Sigmoid colon (tissue), 7 donors: ENCODE measurements at places on chromosomes 11 and 22.

DNA sequence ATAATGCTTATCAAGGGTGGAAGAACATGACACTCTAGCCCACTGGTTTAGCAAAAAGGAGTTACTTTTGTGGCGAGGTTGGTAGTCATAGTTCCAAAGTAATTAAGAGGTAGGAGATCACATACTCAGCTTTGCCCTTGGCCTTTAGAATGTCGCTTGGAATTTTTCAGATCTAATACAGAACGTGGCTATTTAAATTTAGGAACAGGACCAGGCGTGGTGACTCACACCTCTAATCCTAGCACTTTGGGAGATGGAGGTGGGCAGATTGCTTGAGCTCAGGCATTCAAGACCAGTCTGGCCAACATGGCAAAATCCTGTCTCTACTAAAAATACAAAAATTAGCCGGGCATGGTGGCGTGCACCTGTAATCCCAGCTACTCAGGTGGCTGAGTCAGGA, 26.1 kb upstream of the ZNRF3 start:
- DNase-seq, result no peak
- peaks cover 6% of the 10 kb centered on the region for H3K4me1 ChIP-seq
- H3K27me3 ChIP-seq, result no peaks in the 10 kb centered on the region
- H3K27ac ChIP-seq, result no peak overlapping the region
- H3K36me3 ChIP-seq, result no peaks in the 10 kb centered on the region
- no peak overlapping the region for H3K4me3 ChIP-seq

DNA sequence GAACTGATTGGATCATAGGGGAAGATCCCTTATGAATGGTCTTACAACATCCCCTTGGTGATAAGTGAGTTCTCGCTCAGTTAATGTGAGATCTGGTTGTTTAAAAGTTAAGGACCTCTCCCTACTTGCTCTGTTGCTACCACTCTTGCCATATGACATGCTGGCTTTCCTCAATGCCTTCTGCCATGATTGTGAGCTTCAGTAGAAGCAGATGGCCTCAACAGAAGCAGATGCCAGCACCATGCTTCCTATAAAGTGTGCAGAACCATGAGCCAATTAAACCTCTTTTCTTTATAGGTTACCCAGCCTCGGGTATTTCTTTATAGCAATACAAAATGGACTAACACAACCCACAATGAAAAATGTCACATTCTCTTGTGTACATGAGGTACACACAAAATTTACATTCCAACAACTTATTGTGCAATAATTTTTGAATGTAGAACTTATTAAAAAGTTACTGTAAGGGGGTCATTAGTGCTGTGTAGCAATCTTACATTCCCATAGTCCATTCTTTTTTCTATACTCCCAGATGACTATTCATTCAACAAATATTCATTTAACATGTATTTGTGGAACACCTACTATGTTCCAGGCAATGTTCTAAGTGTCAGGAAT, 10.3 kb downstream of the CYP2R1 start:
- no peaks in the 10 kb centered on the region for H3K4me1 ChIP-seq
- H3K36me3 ChIP-seq, result peaks cover 3% of the 10 kb centered on the region
- H3K27ac ChIP-seq, result no peak overlapping the region
- H3K4me3 ChIP-seq, result no peak overlapping the region

DNA sequence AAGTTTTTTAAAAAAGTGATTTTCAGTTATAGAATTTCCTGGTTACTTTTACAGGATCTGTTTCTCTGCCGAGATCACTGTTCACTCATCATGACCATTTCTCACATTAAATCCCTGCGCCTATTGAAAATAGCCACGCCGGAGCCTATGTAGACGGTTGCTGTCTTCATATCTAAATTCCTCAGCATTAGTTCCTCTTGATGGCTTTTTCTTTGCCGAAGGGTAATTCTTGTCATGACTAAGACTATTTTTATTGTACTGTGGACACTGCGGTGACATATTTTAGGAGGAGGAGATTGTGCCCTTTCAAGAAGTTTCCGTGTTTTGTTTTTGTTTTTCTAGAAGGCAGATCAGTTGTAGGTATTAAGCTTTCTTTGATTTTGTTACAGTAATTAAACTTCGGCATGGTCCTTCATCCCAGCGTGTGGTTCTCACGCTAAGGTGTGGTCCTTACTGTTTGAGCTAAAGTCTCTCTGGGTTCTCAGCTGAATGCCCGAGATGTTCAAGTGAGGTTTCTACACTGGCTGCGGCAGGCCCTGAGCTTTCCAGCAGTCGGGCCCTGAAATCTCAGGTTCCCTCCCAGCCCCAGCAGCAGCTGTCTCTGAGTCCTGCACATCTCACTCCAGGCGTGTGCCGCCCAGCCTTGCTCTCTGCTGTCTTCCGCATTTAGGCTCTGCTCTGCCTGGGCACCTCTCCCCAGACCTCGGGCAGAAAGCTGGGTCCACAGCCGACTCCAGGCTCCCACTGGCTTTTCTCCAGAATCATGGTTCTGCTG, 1110.5 kb downstream of the TBC1D22A start:
- H3K36me3 ChIP-seq, result no peaks in the 10 kb centered on the region

DNA sequence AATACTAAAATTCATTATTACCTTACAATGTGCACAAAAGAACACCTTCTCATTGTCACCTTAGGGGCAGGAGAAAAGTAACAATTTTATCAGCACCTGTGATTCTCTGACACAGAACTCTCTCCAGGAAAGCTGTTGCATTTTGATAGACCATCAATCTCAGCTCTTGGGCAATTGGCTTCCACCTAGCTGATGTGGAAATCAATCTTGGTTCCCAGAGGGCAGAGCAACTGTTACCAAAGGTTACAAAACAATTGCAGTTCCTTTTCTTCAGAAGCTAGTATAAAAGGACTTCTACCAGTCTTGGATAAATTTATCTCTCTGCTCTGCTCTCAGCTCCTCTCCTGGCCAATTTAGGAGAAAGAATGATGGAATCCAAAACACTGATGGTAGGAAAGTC, 157.8 kb upstream of the DDI1 start:
- peaks cover 14% of the 10 kb centered on the region for H3K4me1 ChIP-seq
- H3K27me3 ChIP-seq, result no peaks in the 10 kb centered on the region
- H3K27ac ChIP-seq, result no peak overlapping the region
- no peak for DNase-seq
- no peak overlapping the region for H3K4me3 ChIP-seq

DNA sequence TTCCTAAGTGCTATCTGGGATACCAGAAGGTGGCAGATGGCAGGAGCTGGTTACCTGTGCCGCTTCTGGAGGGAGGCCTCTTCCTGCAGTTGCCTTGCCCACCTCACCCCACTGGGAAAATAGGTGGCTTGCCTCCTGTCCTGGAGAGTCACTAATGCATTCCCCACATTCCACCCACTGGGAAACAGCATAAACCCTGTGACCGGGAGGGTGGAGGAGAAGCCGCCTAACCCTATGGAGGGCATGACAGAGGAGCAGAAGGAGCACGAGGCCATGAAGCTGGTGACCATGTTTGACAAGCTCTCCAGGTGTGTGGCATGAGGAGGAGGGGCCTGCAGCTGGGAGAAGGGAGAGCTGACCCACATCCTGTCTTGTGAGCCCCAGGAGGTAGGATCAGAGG, 5.6 kb downstream of the RIC8A start:
- H3K4me3 ChIP-seq, result no peak overlapping the region
- peaks cover 24% of the 10 kb centered on the region for H3K4me1 ChIP-seq
- H3K27ac ChIP-seq, result no peak overlapping the region

- H3K4me3 ChIP-seq, result peak overlapping the region; percentile 87
- DNase-seq, result no peak
- H3K27ac ChIP-seq, result peak overlapping the region; percentile 96
- no peaks in the 10 kb centered on the region for H3K27me3 ChIP-seq
Measured at GRCh38 chr22:42719656-42720262, 911 bp downstream of the A4GALT start.
